ENCODE measurements at places on chromosomes 12 and 14.
A peak's percentile ranks its signal among the peaks of the same experiment; 100 is the strongest.

DNA sequence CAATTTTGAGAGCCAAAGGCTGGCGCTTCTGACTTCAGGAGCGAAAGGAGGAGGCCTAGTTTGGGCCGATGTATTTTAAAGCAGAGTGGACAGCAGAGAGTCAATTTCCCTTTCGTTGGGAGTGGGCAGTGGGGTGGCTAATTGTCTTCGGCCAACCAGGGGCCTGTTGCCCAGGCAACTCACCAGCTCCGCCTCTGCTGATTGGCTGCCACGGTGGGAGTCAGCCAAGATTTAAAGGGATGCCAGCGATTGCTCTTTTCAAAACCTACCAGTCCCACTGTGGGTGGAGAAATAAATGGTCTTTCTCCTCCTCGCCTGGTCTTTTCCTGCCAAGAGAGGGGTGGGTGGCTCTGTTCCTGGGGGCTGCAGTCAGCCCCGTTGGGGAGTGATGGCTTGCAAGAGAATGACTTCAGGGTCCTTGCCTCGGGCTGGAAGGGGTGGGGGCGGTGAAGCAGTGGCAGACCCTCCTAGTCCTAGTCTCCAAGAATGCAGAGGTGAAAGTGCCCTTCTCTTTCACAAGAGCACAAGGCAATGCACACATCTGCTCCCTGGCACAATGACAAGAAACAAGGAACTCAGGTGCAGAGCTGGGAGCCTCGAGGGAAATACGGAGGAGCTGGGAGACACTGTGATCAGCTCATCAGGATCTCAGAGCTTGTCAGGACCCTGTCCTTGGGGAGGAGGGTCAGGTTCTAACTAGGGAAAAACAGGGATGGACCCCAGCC lies 37.7 kb downstream of the RASAL1 start:
- no peak for DNase-seq

DNA sequence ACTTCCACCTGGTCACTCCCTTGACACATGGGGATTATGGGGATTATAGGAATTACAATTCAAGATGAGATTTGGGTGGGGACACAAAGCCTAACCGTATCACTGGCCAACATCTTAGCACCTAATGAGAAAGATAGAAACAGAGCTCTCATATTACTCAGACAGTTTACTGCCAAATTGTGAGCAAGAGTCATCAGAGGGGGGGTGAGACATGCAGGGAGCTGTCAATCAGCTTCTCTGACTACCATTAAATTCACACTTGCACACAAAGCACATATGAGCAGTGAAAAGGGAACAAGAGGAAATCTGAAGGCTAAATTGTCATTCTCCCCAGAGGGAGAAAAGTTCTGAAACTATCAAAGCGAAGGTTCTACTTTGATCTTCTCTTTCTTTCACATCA lies 78.1 kb upstream of the GRIN2B start:
- no peak for DNase-seq

DNA sequence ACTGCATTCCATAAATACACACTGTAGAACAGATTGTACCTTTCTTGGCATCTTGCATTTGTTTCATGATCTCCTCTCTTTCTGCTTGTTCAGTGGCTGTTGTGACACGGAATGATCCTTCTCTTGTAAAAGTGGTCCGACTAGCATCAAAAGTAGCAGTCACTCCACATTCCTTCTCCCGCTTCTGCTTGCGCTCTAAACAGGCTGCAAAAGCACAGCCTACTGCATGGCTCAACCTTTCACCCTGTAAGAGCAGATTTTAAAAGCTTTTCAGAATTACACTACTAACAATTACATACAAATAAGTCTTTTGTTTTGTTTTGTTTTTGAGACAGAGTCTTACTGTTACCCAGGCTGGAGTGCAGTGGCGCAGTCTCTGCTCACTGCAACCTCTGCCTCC lies 49.8 kb downstream of the PAPLN start:
- DNase-seq, result no peak

GRCh38 chr12:21607701-21608100 lies 3.1 kb upstream of the GYS2 start:
- peak; percentile 11 for DNase-seq

DNA sequence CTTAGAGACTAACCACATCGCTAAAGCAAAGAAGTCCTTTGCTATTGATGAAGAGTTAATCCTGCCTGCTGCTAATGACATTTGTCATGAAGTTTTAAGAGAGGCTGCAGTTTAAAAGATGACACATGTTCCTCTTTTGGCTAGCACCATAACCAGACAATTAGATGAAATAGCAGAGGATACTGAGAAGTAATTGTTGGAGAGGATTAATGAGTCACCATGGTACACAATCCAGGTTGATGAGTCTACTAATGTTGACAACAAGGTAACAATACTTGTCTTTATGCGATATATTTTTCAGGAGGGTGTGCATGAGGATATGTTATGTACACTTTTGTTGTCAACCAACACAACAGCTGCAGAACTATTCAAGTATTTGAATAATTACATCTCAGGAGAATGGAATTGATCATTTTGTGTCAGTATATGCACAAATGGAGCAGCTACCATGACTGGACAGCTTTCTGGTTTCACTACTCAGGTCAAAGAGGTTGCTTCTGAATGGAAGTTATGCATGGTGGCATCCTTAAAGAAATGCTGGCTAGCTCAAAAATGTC lies 56.7 kb downstream of the LRRIQ1 start:
- no peak for DNase-seq

DNA sequence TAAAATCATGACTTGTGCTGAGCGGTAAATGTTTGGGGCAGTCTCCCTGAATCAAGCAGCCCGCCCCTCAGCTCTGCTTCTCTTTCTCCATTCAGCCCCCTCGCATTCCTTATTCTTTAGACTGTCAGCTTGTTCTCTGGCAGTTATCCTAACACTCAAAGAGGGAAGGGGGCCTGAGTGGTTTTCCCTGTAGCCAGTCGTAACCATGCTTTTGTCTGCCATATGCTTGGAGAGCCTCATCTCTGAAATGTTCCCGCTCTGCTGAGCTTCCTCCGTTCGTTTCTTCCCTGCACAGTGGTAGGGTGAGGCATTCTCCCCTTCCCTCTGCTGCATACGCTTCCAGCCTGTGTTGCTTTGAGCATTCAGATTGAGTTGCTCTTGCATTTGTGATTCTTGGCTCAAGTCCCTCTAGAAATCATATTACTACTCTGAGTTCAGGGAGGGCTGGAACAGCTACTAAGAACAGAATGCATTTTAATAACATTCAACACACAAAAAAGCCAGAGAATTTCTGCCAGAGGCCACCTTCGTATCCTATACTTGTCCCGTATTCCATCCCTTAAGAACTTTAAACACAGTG lies 119.7 kb downstream of the FBXL14 start:
- DNase-seq, result peak; percentile 7

DNA sequence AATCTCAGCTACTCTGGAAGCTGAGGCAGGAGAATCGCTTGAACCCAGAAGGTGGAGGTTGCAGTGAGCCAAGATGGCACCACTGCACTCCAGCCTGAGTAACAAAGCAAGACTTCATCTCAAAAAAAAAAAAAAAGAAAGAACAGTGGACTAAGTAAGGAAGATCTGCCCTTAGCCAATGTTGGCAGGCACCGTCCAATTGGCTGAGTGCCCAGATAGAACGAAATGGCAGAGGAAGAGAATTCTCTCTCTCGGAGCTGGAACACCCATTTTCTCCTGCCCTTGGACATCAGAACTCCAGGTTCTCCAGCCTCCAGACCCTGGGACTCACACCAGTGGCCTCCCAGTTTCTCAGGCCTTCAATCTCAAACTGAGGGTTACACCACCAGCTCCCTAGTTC lies 49.9 kb downstream of the ESR2 start:
- DNase-seq, result no peak

GRCh38 chr12:29741342-29742241 lies 42.1 kb downstream of the TMTC1 start:
- no peak for DNase-seq

GRCh38 chr12:4118017-4118510 lies 155.5 kb upstream of the CCND2 start:
- no peak for DNase-seq

GRCh38 chr14:51576879-51577278 lies 74.8 kb upstream of the FRMD6 start:
- DNase-seq, result no peak

- DNase-seq, result no peak
Measured at GRCh38 chr12:28234444-28234843, 44.2 kb downstream of the CCDC91 start.

DNA sequence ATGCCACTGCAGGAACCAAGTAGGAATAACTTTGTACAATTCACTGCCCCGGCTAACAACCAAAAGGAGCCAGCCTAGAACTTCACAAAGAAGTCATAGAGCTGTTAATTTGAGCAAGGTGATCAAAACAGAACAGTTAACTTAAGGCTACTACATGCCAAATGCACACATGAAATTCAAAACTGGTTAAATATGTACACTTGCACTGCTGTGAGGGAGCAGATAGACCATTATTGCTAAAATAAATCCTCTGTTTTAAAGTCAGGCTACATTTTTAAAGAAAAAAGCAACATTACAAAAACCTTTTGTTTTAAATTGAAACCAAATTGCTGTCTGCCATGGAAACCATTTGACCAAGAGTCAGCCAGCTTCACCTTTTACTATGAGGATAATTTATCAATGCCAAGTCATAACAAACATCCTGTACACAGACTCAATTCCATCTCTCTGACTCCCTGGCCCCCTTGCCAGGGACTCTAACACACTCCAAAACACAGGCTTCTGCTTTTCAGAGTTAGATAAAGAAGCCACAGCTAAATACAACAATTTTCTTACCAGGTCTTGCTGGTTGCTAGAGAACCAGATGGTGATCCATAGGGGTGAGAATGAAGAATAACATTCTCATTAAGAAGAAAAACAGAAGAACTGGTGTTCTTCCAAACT lies 84.0 kb downstream of the LRP6 start:
- no peak for DNase-seq

GRCh38 chr12:71556875-71557274 lies 106.8 kb downstream of the ZFC3H1 start:
- peak; percentile 45 for DNase-seq

GRCh38 chr12:131865180-131865875 lies 29.1 kb upstream of the ULK1 start:
- DNase-seq, result no peak

- peak; percentile 7 for DNase-seq
Measured at GRCh38 chr12:18224745-18225144, 36.6 kb upstream of the PIK3C2G start.

- no peak for DNase-seq
Measured at GRCh38 chr14:61281948-61282275, 774 bp upstream of the TMEM30B start.

GRCh38 chr12:125267114-125267513 lies 201.9 kb downstream of the AACS start:
- no peak for DNase-seq

DNA sequence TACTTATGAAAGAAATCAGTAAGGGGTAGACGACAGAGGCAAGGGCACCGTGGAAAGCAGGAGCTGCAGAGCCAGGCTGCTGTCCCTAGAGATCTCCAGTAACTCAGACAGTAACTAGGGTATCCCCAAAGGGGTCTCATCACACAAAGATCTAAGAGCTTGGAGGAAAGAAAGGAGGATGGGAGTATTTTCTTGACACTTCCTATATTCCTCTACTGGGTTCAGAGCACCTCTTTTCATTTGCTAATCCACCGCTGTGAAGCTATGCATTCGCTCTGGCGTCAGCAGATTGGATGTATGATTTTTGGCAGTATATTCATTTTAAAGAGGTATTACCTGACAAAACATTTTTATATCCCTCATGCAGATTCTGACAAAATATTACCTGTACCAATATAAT lies 12.6 kb downstream of the USP44 start:
- DNase-seq, result no peak

DNA sequence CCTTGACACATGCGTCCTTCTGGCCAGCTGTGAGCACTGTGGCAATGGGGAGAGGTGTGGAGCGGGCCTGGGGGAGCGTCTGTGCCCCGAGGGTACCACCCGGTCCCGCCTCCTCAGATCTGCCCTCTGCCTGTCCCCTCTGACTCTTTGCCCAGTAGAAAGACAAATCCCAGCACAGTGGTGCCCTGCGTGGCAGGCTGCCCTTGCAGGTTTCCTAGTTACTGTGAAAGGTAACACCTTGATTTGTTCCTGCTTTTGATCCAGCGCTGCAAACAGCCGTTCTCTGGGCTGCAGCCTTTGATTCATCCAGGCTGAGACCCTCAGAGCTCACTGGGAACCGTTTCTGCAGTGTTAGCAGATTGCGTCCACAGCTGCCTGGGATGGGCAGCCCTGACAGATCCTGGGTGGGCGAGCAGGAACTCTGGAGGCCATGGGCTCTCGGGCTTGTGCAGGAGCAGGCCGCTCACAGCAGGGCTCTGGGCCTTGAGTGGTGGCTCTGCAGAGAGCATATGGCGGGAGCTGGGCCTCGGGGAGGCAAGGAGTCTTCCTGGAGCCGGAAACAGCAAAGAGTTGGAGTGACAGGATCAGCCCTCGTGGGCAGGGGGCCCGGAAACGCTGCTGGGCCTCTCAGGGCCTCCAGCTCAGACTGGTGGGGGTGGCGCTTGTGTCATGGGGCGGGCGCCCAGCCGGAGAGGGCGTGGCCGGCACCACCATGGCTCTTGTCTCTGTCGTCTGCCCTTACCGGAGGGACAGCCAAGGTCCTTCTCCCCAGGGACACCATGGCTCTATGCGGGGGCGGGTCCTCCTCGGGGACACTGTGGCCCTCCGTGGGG lies 16.6 kb downstream of the FBRSL1 start:
- peak; percentile 92 for DNase-seq

DNA sequence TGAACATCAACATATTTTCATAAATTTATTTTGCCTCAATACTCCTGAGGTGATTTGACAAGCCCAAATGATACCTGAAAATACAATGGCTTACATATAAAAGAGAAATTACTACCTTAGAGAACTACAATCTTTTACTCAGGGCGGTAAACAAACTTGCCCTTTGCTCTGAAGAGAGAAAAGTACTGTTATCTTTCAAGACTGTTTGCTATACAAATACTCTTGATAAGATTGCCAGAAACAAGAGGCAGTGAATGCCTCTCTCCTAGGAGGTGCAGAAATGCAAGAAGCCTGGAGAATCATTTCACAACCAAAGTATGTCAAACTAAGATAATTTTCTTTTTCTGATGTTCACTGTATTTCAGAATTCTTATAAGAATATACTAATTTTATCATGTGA lies 160.3 kb downstream of the ALX1 start:
- no peak for DNase-seq

GRCh38 chr14:21526672-21527317 lies 649 bp upstream of the SALL2 start:
- DNase-seq, result no peak

GRCh38 chr12:7571257-7571656 lies 67.7 kb upstream of the CD163 start:
- DNase-seq, result no peak

GRCh38 chr12:94146166-94146936 lies 2.0 kb upstream of the PLXNC1 start:
- DNase-seq, result no peak

DNA sequence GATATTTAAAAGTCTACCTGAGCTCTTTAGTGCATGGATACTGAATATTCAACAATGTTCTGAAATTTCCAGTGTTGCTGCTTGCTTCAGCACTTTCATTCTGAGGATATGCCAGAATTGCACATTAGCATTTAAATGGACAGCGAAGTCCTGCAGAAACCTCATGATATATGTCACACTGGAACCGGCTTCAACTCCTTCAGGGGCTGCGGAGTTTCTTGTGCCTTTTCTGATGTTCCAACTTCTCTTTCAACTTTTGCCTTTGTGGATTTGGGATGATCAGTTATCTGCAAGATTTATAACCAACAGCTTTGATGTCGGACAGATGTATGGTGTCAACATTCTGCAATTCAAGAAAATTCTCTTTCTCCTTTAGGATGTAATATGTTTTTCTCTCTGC lies 142.5 kb upstream of the LMNTD1 start:
- no peak for DNase-seq

GRCh38 chr12:50149311-50149710 lies 17.9 kb downstream of the CERS5 start:
- no peak for DNase-seq

- DNase-seq, result no peak
Measured at GRCh38 chr12:53414756-53415417, 8.8 kb upstream of the AMHR2 start.

Measured in kidney capillary endothelial cell (primary cell).